ENCODE measurements at places on chromosomes 7 and 10.

DNA sequence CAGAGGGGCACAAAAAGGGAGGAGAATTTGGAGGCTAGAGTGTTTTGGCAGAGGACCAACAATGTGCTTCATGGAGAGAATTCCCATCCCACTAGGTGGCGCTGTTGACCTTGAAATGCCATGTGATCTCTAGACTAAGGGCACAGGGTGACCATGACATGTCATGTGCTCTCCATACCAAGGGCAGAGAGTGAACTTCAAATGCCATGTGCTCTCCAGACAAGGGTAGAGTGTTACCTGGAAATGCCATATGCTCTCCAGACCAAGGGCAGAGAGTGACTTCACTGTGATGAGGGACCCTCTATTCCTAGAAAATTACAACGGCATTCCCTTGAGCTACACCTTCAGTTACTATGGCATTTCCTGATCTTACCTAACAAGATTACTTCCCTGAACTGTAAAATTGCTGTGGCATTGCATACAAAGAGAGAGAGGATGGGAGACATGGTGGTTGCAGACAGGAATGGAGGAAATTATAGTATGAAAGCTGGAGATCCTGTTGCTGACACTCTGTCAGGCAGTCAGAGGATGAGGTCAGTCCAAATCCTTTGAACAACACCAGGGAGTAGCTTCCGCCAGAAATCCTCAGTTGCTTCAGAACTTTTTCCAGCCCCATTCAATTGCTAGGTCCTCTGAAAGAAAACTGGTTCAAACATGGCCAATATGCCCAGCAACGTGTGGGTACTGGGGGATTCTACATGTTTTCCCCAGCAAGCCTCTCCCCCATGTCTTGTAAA, 60.9 kb upstream of the ACSM6 start:
- no peak overlapping the region for H3K4me3 ChIP-seq
- no peaks in the 10 kb centered on the region for H3K27me3 ChIP-seq
- peak; percentile 56 for DNase-seq
- no peaks in the 10 kb centered on the region for H3K4me1 ChIP-seq

DNA sequence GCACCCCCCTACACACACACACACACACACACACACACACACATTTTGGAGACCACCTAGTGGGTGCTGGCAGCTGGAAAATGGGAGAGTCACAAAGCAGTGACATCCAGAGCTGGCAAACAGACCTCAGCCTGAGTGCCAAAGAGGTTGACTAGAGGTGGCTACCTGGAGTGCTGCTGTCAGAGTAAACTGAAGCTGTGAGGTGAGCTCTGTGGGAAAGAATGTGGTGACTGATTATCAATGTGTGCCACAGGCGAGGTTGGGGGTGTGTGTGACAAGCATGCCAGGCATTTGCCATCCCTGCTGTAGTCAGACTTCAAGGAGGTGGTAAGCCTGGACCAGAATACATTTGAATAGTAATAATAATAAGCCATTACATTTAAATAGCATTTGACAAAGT, 120.6 kb downstream of the SLIT1 start:
- no peak for DNase-seq
- no peak overlapping the region for H3K4me3 ChIP-seq
- H3K27ac ChIP-seq = no peak overlapping the region

DNA sequence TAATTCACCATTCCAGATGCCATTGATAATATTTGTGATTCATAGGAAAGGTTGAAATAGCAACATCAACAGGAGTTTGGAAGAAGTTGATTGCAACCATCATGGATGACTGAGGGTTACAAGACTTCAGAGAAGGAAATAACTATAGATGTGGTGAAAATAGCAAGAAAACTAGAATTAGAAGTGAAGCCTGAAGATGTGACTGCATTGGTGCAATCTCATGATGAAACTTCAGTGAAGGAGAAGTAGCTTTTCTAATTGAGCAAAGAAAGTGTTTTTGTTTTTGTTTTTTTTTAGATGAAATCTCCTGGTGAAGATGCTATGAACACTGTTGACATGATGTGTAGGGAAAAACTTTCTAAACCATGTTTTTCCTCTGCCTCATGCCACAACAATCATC, 18.7 kb upstream of the CD36 start:
- no peaks in the 10 kb centered on the region for H3K4me1 ChIP-seq
- no peak overlapping the region for H3K4me3 ChIP-seq
- no peaks in the 10 kb centered on the region for H3K36me3 ChIP-seq
- no peak overlapping the region for H3K27ac ChIP-seq

DNA sequence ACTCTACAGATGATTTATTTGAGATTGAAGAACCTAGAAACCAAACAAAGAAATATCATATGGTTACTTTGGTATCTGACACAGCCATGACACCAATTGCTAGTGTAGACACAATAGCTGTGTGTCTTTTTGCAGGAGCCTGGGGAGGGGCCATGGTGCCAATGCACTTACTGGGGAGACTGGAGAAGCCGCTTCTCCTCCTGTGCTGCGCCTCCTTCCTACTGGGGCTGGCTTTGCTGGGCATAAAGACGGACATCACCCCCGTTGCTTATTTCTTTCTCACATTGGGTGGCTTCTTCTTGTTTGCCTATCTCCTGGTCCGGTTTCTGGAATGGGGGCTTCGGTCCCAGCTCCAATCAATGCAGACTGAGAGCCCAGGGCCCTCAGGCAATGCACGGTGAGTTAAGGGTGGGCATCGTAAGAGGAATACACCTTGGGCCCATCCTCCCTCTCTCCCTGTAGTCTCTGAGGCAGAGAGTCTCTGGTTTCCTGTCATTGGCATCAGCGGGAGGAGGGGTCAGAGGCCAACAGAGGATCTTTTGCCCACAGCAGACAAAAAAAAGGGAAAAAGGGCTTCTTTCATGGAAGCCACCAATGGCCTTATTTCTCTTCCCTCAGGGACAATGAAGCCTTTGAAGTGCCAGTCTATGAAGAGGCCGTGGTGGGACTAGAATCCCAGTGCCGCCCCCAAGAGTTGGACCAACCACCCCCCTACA, 1.2 kb downstream of the TMEM139 start:
- peak overlapping the region; percentile 96 for H3K27ac ChIP-seq
- H3K4me3 ChIP-seq = peak overlapping the region; percentile 63
- H3K4me1 ChIP-seq = peaks cover 51% of the 10 kb centered on the region
- peaks cover 2% of the 10 kb centered on the region for H3K36me3 ChIP-seq

DNA sequence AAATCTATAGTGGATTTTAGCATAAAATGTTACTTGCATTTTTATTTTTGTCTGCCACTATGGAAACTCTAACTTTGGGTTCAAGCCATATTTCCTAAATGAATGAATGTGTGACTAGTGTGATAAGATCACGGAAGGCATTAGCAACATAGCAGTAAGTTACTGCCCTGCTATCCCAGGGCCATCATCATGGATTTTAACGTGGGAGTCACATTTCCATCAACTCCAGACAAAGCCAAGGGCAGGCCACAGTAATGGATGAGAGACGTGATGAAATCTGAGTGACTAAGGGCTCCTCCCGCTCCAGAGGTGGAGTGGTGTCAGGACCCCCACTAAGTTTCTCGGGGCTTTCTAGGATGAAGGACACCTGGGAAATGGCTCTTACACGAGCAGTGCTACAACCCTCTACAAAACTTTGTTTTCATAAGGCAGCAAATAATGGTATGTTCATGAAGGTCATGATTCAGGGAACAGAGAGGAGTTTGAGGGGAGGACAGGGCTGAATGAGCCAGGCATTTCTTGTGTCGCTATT, 34.3 kb downstream of the C10orf120 start:
- H3K27me3 ChIP-seq = peaks cover 37% of the 10 kb centered on the region
- no peak for DNase-seq
- H3K27ac ChIP-seq = no peak overlapping the region
- peaks cover 6% of the 10 kb centered on the region for H3K4me1 ChIP-seq
- H3K4me3 ChIP-seq = no peak overlapping the region

DNA sequence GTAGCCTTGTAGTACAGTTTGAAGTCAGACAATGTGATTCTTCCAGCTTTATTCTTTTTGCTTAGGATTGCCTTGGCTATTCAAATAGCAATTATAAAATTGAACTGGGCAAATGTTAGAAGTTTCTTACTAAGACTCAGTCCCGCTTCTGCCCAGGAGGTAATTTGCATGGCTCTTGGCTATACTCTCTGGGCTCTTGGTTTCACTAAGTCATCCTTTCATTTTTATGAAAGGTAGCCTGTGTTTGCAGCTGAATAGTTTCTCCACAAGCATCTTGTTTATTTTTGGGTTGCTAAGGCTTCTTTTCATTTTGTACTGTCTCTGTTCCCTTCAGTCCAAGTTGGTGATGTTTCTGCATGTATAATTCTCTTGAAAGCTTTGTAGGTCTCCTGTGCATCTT, 340.6 kb downstream of the SH2D4B start:
- no peaks in the 10 kb centered on the region for H3K36me3 ChIP-seq
- no peak for DNase-seq
- no peaks in the 10 kb centered on the region for H3K27me3 ChIP-seq
- H3K4me3 ChIP-seq = no peak overlapping the region

- peak within 1 kb of the TSS; percentile 98 for H3K27ac ChIP-seq
- DNase-seq = peak; percentile 57
- peaks cover 38% of the 10 kb centered on the region for H3K4me1 ChIP-seq
- H3K27me3 ChIP-seq = peaks cover 15% of the 10 kb centered on the region
- H3K36me3 ChIP-seq = no peaks in the 10 kb centered on the region
Measured at GRCh38 chr10:95290461-95291364, at the start of gene PDLIM1. PDLIM1 (minus strand) TSS chr10:95291003; CDS start chr10:95290915, 88 bp downstream.

DNA sequence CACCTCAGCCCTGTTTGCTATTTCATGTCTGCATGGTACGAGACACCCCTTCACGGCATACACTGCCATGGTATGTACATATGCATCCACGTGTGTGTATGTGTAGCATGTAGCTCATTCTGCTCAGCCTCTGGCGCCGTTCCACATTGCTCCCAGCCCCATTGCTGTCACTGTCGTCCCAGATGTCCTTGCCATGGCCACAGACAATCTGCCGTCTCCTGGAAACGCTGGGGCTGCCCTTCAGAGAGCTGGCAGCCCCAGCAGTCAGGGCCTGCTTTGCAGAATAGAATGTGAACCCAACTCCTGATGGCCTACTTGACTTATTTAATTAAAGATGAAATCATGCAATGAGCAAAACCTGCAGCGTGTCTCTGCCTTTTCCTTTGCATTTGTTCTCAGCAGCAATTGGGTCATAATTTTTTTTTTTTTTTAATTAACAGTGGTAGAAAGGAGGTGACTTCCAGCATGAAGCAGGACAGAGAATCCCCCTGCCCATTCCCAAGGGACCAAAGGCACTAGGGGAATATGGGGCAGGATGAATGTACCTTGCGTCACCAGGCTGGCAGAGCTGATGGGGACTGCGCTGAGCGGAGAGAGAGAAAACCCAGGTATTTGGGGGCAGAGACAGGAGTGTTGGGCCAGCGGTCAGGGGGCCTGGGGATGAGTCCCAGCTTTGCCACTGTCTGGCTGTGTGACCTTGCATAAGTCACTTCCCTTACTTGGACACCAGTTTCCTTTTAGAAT, 49.2 kb downstream of the CHST3 start:
- no peak for DNase-seq
- H3K36me3 ChIP-seq = peaks cover 11% of the 10 kb centered on the region
- no peak overlapping the region for H3K27ac ChIP-seq

DNA sequence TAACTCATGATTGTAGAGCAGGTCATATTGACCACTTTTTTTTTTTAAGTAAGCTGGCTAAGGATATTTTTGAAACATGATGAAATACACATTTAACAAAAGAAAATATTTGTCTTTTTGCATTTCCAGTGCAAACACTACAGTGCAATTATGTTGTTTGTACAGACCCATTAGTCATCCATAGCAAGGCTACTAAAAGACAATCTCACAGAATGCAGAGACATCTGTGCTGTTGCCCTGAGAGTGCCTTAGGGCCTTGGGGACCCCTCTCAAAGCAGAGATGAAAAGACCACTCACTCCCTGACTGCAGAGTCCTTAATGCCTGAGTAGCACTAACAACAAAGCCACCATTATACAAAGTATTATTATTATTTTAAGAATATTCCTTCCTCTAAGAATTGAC, 104.5 kb downstream of the NRCAM start:
- peaks cover 5% of the 10 kb centered on the region for H3K4me1 ChIP-seq
- no peak overlapping the region for H3K4me3 ChIP-seq
- no peaks in the 10 kb centered on the region for H3K36me3 ChIP-seq
- H3K27ac ChIP-seq = no peak overlapping the region
- DNase-seq = no peak
- no peaks in the 10 kb centered on the region for H3K27me3 ChIP-seq

DNA sequence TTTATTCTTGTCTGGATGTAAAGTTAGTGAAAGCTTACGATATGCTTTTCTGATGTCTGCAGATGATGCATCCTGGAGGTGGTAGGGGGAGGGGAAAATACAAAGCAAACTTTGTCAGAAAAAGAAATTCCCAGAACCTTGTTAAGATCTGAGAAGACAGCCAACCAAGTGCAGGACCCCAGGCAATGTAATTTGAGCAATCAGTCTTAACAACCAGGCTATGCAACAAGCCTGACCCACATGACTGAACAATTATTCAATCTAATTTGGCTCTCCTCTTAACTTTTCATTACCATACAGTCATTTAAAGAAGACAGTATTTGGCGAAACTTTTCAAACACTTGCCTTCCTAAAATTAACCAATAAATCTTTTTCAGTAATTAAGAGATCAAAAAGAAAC, 74.5 kb downstream of the DNAJC1 start:
- no peaks in the 10 kb centered on the region for H3K36me3 ChIP-seq
- H3K27ac ChIP-seq = peak overlapping the region; percentile 93

GRCh38 chr7:55260676-55261385, 104.3 kb upstream of the LANCL2 start:
- H3K27me3 ChIP-seq = peaks cover 54% of the 10 kb centered on the region
- H3K4me1 ChIP-seq = no peaks in the 10 kb centered on the region
- DNase-seq = peak; percentile 19
- H3K27ac ChIP-seq = no peak overlapping the region
- H3K36me3 ChIP-seq = no peaks in the 10 kb centered on the region

DNA sequence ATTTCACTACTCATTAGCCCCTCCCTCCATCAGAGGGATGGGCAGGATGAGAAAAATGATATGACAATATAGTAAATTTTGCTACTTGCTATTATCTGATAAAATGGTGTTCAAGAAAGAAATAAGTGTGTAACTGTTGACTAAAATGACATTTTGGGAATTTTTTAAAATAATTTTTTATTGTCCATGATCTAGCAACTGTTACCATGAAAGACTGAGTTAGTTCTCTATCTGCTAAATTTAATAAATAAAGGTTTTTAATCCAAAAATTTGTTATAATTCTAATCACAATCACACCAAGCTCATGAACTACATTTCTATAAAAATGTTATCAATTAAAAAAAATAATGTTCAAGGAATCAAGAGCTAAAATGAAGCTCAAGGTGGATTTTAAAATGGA, 28.7 kb upstream of the EPC1 start:
- no peaks in the 10 kb centered on the region for H3K27me3 ChIP-seq
- peaks cover 27% of the 10 kb centered on the region for H3K36me3 ChIP-seq
- peaks cover 10% of the 10 kb centered on the region for H3K4me1 ChIP-seq
- no peak overlapping the region for H3K4me3 ChIP-seq
- H3K27ac ChIP-seq = no peak overlapping the region
- DNase-seq = no peak

DNA sequence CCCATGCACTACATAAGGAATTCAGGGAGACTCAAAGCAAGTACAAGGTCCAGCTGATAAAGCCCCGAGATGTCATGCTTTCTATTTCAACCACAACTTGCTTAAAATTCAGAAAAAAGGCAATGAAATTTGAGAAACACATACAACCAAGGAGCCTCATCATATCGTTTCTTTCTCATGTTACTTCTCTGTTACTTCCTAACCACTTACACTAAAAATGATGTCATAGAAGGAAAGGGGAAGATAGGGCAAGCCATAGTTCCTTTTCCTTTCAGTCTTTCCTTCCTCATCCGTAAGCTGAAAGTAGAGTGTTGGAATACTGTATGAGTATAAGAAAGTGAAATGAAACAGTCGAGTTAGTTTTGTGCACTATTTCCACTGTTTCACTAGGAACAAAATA, 27.9 kb upstream of the CDK14 start:
- peaks cover 6% of the 10 kb centered on the region for H3K4me1 ChIP-seq
- H3K27me3 ChIP-seq = no peaks in the 10 kb centered on the region
- no peak for DNase-seq
- H3K36me3 ChIP-seq = no peaks in the 10 kb centered on the region
- H3K4me3 ChIP-seq = no peak overlapping the region
- H3K27ac ChIP-seq = no peak overlapping the region
